ENCODE measurements at places on chromosomes 2 and 18. TPM values are rescaled to one million over a fixed set of nuclear protein-coding genes. Genes with fewer than 3 reads are reported as not detected.

GRCh38 chr2:120203251-120204021 lies 19.8 kb downstream of the TMEM185B start:
- H3K27ac ChIP-seq = no peak overlapping the region
- no peaks in the 10 kb centered on the region for H3K4me1 ChIP-seq
- DNase-seq = no peak
- H3K4me3 ChIP-seq = no peak overlapping the region
- H3K36me3 ChIP-seq = no peaks in the 10 kb centered on the region
- no peaks in the 10 kb centered on the region for H3K27me3 ChIP-seq

DNA sequence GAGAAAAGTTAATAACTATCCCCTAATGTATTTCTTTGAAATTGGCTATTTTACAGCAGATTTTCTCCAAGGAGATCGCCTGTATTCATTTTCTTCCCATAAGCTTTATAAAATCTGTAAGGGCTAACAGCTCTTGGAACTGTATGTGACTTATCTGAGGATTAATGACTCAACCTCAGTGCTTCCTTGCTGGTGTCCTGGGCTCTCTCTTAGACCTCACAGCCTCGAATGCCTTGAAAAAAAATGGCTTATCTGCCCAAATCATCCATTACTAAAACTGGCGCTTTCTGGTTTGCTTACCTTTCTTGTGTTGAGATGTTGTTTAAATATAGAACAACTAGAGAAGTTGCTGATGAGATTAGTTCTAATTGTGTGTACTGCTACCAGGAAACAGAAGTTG lies 713.6 kb downstream of the SLC4A3 start:
- no peaks in the 10 kb centered on the region for H3K36me3 ChIP-seq
- H3K27me3 ChIP-seq = no peaks in the 10 kb centered on the region
- no peak for DNase-seq
- H3K27ac ChIP-seq = no peak overlapping the region
- H3K4me3 ChIP-seq = no peak overlapping the region

MOB1A gene
- 116 TPM for total RNA-seq

DNA sequence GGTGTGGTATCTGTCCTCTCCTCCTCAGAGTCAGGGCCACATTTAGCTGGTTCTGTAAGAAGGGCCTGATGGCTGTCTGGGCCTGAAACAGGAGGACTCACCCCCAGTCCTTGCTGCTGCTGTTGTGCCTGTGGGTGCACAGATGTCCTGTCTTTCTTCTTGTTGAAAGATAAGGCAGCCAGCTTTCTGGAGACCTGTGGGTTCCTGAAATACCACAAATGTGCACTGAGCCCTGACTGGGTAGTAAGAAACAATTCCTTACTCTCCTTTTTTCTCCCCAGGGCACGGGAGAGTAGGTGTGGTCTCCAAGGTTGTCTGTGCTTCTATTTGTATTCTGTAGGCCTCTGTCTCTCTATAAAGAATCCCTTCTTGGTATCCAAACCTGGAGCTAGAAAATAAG lies 96.2 kb upstream of the DLX2 start:
- no peak for DNase-seq
- no peak overlapping the region for H3K4me3 ChIP-seq
- H3K36me3 ChIP-seq = no peaks in the 10 kb centered on the region
- peaks cover 19% of the 10 kb centered on the region for H3K4me1 ChIP-seq
- no peak overlapping the region for H3K27ac ChIP-seq

All from Calu3 (cell line).